ENCODE measurements at places on chromosomes 16 and 17. TPM values are rescaled to one million over a fixed set of nuclear protein-coding genes. Genes with fewer than 3 reads are reported as not detected.

Gene KRT15
- 0.16 TPM for total RNA-seq

Gene SALL1
- 4.4 TPM for total RNA-seq

Gene KRT222
- 3.6 TPM for total RNA-seq

Gene PRR15L
- not detected for total RNA-seq

Gene TAC4
- total RNA-seq, result not detected

Gene RPH3AL
- 1.1 TPM for total RNA-seq

Gene OR1A2
- total RNA-seq, result not detected

Gene HP
- 1.4 TPM for total RNA-seq

Gene SMIM5
- 0.47 TPM for total RNA-seq

Gene C16orf74
- total RNA-seq, result 1.6 TPM

Gene TEX19
- not detected for total RNA-seq

Gene HLF
- total RNA-seq, result 15.1 TPM

Gene CRYBA1
- total RNA-seq, result not detected

Gene TMEM106A
- 0.62 TPM for total RNA-seq

Gene SPAG7
- total RNA-seq, result 21.1 TPM

Gene COX6A2
- total RNA-seq, result not detected

Gene SMPD3
- 67.2 TPM for total RNA-seq

Gene PYDC1
- 0.78 TPM for total RNA-seq

Gene TNS4
- total RNA-seq, result not detected

Gene CMTM2
- not detected for total RNA-seq

Gene KRT9
- total RNA-seq, result not detected

Gene TPSG1
- not detected for total RNA-seq

Gene BAIAP3
- total RNA-seq, result 5.8 TPM

Gene DGKE
- total RNA-seq, result 42.0 TPM

Gene SCO1
- 8.4 TPM for total RNA-seq

Gene KRTAP2-3
- total RNA-seq, result not detected

Gene TEN1
- total RNA-seq, result 7.3 TPM

Gene KRT24
- total RNA-seq, result not detected

Gene ABCA5
- 72.1 TPM for total RNA-seq

Gene KLHL11
- 74.9 TPM for total RNA-seq

Gene TBC1D3D
- 1.6 TPM for total RNA-seq

Gene RPUSD1
- 11.2 TPM for total RNA-seq

Gene CLDN7
- 0.16 TPM for total RNA-seq

Gene SHMT1
- 3.9 TPM for total RNA-seq

Gene DOC2B
- total RNA-seq, result 15.6 TPM

Gene VAMP2
- 27.9 TPM for total RNA-seq

Gene KRTAP2-2
- not detected for total RNA-seq

Gene CTRB1
- total RNA-seq, result not detected

Gene SLC39A11
- total RNA-seq, result 9.5 TPM

Gene PKD1
- total RNA-seq, result 70.3 TPM

Gene KRT13
- 0.78 TPM for total RNA-seq

Gene RHBDF1
- 3.0 TPM for total RNA-seq

Measured in occipital lobe (tissue), 3 donors.